Chondrocyte (in vitro differentiated cells): ENCODE measurements at places on chromosomes 1 and 21. TPM values are rescaled to one million over a fixed set of nuclear protein-coding genes. Genes with fewer than 3 reads are reported as not detected.

GRCh38 chr1:42931108-42931539 is 27.5 kb downstream of the SLC2A1 start:
- H3K4me1 ChIP-seq: peaks cover 55% of the 10 kb centered on the region
- H3K27me3 ChIP-seq: no peaks in the 10 kb centered on the region
- peak overlapping the region; percentile 69 for H3K27ac ChIP-seq
- peaks cover 36% of the 10 kb centered on the region for H3K36me3 ChIP-seq
- no peak overlapping the region for H3K4me3 ChIP-seq

DNA sequence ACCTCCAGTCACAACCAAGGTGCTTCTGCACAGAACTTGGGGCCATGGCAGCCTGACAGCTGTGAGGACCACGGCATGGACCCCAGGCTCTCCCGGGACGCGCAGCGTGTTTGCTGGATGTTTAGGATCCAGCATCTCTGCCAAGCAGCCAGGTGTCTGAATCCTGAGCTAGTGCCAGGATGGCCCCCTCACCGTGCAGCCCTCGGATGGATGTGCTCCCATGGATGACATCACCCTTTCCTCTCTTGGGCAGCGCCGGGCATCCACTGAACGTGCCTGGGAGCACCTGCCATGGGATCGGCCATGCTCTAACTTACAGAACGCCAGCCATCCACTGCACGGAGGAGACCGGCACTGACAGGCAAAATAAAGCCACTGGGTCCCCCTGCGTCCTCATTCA is 53.9 kb downstream of the PRDM15 start:
- DNase-seq: no peak
- H3K27me3 ChIP-seq: no peaks in the 10 kb centered on the region
- no peak overlapping the region for H3K27ac ChIP-seq
- H3K4me3 ChIP-seq: no peak overlapping the region

DNA sequence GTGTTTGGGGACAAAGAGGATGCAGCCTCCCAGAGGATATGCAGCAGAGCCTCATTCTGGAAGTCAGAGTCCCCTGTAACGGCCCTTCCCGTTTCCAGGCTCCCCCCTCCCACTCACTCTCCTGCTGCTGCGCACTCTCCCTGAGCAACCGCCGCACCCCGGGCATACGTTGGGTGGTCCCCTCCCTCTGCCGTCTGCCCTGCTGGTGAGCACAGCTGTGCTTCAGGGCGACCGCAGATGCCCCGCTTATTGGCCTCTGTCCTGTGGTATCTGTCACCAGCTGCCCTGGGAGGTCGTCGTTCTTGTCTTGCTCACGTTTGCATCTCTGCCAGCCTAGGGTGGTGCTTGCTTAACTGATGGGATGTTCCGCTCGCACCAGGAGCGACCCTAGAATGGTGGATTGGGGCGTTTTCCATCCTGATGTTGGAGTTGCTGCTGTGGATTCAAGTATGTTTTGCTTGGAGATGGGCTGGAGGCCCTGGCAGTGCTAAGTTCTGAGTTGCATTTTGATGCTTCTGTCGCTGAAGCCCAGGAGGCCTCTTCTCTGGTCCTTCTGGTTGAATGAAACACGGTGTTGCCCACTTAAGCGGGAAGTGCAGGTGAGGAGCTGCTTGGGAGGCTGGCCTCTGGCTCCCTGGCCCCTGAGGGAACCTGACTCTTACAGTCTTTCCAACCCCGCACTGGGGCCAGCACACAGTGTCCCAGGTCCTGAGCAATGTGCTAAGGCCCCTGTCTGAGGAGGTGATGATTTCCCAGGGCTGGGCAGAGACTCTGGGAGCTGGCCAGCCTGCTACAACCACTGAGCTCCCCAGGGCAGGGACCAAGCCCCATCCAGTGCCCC is 3.2 kb downstream of the TMEM201 start:
- H3K4me3 ChIP-seq: no peak overlapping the region
- peaks cover 25% of the 10 kb centered on the region for H3K4me1 ChIP-seq
- H3K36me3 ChIP-seq: no peaks in the 10 kb centered on the region
- H3K27me3 ChIP-seq: no peaks in the 10 kb centered on the region

DNA sequence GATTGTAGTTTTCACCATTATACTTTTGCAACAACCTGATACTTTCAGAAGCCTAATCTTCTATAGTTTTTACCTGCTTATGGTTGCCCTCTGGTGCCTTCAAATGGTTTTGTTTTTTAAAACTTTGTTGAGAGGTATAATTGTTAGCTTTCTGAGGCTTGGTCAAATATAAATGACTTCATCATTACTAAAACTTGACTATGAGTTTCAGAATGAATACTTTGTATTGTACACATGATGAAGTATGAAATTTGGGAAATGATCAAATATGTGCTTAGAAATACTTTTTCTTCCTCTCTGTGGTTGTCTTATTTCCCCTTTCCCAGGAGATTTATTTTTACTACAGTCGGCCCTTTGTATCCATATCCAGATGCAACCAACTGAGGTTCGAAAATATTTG is 151.8 kb upstream of the B3GALT2 start:
- DNase-seq: no peak
- H3K27ac ChIP-seq: peak overlapping the region; percentile 52
- no peak overlapping the region for H3K4me3 ChIP-seq
- peaks cover 49% of the 10 kb centered on the region for H3K4me1 ChIP-seq
- no peaks in the 10 kb centered on the region for H3K27me3 ChIP-seq

DNA sequence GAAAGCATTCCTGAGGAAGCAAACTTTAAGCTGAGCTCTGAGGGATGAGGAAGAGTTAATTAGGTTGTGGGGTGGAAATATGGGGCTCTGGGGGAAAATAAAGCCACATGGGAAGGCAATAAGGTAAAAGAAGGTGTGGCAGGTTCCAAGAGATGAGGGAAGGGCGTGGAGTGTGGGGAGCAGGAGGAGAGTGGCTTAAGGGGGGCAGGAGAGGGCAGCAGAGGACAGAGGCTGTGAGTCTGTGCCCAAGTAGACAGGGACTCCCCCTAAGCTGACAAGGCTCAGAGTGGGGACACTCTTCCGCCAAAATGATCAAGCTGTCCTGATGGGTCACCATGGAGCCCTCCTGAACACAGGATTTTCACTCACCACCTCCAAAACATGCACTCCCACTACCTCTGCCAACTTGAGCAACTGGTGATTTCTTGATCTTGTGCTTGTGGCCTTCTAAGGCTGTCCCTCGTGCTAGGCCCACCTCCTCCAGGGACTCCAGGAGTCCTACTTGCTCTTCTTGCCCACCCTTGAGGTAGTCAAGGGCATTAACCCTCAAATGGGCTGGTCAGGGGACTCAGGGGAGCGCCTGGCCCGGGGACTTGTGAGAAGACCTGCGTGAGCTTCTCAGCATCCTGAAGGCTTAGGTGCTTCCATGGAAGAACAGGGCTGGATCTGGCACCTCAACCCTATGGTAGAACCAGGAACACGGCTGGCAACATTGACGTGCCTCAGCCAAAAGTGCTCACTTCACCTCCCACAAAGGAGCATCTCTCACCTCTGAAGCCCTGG is 23.4 kb downstream of the DMAP1 start:
- H3K27me3 ChIP-seq: no peaks in the 10 kb centered on the region
- H3K4me1 ChIP-seq: peaks cover 26% of the 10 kb centered on the region
- H3K27ac ChIP-seq: no peak overlapping the region
- no peak overlapping the region for H3K4me3 ChIP-seq
- no peak for DNase-seq

DNA sequence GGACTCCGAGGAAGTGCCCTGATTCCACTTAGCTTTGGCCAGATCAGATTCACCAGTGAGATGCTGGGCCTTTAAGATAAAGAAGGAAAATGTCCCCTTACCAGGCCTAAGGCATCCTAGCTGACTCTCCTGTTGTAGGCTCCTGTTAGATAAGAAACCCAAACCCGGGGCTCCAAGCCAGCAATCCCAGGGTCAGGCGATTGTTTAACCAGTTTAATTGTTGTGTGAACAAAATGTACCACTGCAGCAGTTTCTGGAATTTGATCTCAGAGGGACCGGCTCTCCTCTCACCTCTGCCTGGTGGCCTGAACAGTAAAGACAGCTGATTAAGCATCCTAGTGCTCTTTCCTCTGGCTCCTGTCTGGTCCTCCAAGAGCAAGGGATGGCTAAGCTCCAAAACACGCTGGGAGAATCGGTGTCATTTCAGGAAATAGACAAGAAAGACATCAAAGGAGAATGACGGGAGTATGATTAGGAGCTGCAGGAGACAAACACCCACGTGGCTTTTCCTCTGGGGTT is 9.3 kb upstream of the KLHDC8A start:
- peaks cover under 1% of the 10 kb centered on the region for H3K27me3 ChIP-seq
- H3K36me3 ChIP-seq: no peaks in the 10 kb centered on the region
- no peak for DNase-seq
- H3K27ac ChIP-seq: no peak overlapping the region
- H3K4me3 ChIP-seq: no peak overlapping the region

DNA sequence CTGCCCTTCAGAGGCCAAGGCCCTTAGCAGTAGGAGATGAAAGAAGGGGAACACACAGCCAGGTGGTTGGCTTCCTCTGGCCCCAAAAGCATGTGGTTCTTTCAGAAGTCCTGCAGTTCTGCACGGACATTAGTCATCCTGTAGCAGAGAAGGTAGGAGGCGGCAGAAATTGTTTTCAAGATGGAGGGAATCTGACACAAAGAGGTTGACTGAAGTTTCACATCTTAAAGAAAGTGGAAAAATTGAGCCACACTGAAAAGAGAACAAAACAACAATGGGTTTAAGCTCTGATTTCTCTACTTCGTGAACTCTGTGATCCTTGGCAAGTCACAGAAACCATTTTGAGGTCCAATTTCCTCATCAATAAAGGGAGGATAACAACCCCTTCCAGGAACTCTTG is 125.3 kb upstream of the DNAH14 start:
- no peak for DNase-seq
- no peak overlapping the region for H3K27ac ChIP-seq
- no peaks in the 10 kb centered on the region for H3K36me3 ChIP-seq
- no peak overlapping the region for H3K4me3 ChIP-seq

GRCh38 chr1:22658385-22659163 is 5.5 kb downstream of the C1QB start:
- peaks cover 2% of the 10 kb centered on the region for H3K36me3 ChIP-seq
- no peak for DNase-seq
- H3K4me1 ChIP-seq: no peaks in the 10 kb centered on the region
- H3K27ac ChIP-seq: no peak overlapping the region

The OR2M4 gene
- not detected in 3 replicates for total RNA-seq

The TFAP2E gene
- 0.92 to 1.4 TPM (median 0.97 TPM) in 3 replicates for total RNA-seq

GRCh38 chr1:53278298-53278725 is 40.0 kb upstream of the MAGOH start:
- H3K4me3 ChIP-seq: no peak overlapping the region
- H3K27ac ChIP-seq: no peak overlapping the region
- no peaks in the 10 kb centered on the region for H3K4me1 ChIP-seq
- H3K36me3 ChIP-seq: no peaks in the 10 kb centered on the region
- peak; percentile 55 for DNase-seq

The ADGRL4 gene
- total RNA-seq: 4.9 to 6.9 TPM (median 5.7 TPM) in 3 replicates

The GBP3 gene
- total RNA-seq: 9.2 to 14.3 TPM (median 10.1 TPM) in 3 replicates

GRCh38 chr1:10459184-10459583 is 9.4 kb downstream of the CORT start:
- DNase-seq: no peak
- H3K27me3 ChIP-seq: no peaks in the 10 kb centered on the region
- no peak overlapping the region for H3K4me3 ChIP-seq
- H3K36me3 ChIP-seq: peaks cover 15% of the 10 kb centered on the region
- H3K27ac ChIP-seq: peak overlapping the region; percentile 73
